ENCODE measurements at places on chromosomes 4 and X.

- DNase-seq, result no peak
These were observed 13.5 kb downstream of the STIM2 start for GRCh38 chr4:26874110-26874509.

DNA sequence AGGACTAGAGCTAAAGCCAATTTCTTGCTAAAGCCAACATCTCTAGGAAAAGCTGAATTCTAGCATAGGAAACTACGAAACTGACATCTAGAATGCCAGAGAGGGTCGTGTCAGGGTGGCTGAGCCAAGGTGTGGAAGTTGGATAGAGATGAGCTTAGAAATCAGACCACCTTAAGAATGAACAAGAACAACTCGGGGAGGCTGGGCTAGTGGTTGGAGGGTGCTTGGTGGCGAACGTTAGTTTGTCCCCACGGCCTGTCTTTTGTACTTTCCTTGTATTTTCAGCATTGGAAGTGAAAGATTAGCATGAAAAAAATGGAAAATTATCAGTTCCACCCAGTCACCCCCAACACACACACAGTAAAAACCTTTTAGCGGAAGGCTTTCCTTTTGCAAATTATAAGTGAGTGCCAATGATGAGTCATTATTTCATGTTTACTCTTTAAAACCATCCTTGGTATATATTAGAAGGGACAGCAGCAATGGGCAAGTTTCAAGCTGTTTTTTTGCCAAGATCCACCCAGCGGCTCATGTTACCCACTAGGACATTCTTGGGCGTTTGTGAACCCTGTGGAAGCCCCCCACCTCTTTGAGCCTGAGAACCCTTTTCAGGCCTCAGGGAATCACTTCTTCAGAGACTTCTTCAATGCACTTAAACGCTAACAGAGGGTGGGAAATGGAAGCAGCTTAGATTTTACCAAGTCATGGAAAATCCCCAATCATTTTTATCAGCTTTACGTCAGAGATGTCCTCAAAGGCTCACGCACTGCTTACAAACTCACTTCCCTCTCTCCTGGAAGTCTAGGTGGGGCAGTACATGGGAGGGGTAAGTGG lies 4.9 kb upstream of the PPEF1 start:
- peak; percentile 48 for DNase-seq

- peak; percentile 13 for DNase-seq
These were observed 201.8 kb downstream of the SOWAHB start for GRCh38 chr4:76696109-76696508.

- DNase-seq, result no peak
These were observed 70.3 kb downstream of the RAB28 start for GRCh38 chr4:13413729-13414437.

DNA sequence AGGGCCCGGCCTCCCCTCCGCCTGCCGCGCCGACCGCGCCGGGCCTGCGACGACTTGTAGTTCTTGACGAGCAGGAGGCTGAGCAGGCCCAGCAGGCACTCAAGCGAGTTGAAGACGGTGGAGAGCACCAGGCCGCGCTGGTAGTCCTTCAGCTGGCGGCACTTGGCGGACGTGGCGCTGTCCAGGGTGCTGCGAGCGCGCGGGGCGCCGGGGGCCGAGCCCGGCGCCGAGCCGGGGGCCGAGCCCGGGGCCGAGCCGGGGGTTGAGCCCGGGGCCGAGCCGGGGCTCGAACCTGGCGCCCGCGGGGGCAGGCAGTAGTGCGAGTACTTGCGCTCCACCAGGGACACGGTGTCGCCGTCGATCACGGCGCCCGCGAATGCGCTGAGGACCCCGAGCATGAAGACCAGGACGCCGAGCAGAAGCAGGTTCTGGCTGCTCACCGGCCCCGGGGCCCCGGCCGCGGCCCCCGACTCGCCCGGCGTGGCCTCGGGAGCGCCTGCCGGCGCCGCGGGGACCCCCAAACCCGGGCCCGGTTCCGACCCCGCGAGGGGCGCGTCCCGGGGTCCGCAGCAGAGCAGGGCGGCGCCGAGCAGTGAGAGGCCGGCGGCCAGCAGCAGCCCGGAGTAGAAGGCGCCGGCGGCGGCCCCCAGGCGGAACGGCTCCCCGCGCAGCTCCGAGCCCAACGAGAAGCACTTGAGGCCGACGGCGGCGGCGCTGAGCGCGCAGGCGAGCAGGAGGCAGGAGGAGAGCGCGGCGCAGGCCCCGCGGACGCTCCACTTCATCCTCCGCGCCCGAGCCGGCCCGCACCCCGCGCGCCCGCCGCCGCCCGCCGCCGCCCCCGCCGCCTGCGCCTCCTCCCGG lies 584 bp downstream of the TMEM271 start:
- no peak for DNase-seq

DNA sequence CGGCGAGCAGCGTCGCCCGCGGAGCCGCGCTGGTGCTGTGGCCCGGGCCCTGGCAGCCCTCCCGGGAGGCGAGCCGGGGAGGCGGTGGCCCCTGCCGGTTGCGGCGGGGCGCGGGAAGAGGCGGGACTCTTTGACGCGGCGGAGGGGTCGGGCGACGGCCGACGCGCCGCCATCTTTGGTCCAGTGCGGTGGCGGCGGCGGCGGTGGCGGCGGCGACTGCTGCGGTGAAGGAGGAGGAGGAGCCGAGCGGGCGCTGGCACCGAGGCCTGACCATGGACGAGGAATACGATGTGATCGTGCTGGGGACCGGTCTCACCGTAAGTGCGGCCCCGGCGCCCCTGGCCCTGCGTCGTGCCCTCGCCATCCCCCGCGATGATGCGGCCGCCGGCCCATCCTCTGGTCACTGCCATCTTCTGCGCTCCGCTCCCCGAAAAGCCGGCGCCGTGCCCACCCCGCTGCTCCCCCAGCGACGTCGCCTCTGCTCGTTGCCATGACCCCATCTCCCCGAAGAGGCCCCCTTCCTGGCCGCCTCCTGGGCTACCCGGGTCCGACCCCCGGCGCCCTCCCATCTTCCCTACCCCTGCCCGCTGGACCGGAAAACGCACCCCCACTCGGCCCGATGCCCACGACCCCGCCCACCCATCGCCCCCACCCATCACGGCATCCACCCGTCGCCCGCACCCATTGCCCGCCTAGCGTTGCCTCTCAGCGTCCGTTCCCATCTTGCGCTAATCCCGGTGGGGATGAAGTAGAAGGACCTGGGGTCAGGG lies at the start of gene GDI1:
GDI1 (plus strand) TSS at position 172 of the 770 bp plus-strand sequence; CDS start at position 273, 101 bp downstream.
- peak; percentile 28 for DNase-seq

DNA sequence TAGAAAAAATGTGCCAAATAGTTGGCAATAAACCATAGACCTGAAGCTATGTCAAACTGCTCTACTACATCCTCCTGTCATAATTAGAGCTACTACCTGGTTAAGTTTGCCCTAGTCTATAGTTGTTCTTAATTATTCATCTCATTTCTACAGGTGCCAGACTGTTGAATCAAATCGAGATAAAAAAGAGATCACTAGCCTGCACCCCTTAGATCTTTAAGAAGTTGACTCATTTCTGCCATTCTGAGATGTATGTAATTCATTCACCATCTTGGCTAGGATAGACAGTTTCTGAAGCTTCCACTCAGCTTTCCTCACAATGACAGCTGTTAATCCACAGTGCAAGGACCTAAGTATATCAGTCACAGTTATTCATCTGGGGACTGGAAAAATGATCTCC lies 452.1 kb upstream of the BOD1L1 start:
- DNase-seq, result no peak

DNA sequence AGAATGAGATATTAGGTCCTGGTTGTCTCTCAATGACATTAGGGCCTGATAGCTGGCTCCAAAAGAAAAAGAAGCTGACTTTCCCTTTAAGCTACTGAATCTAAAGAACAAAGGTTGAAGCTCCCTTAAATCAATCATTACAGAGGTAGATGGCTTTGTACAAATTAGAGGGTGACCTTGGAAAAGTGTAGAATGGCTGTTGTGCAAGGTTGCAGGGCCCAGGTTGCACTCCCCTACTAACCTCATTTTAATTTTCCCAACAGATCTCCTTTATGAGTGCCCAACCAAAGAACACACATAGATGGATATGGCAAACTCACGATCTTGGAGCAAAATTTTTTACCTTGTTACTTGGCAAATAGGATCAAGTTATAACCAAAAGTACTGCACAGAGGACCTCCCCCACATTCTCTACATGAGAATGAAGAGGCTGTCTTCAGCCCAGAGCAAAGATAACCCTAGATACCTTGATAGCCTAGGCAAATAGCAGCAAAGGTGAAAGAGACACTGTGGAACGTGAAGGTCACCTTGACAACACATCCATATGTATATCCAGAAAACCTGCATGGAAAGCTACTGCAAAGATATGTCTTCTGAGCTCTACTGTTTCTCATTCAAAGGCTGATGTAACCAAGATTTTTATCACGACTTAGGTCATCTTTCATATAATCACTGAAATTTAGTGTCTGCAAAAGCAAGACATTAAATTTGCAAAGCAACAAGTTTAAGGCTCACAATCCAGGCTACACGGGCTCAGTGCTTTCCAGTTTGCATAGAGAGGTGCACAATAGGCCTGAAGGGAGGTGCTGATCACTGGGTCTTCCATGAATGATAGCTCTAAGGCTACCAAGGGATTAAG lies 23.0 kb downstream of the KLB start:
- no peak for DNase-seq

- no peak for DNase-seq
These were observed 77.1 kb downstream of the DCTD start for GRCh38 chr4:182840108-182840507.

DNA sequence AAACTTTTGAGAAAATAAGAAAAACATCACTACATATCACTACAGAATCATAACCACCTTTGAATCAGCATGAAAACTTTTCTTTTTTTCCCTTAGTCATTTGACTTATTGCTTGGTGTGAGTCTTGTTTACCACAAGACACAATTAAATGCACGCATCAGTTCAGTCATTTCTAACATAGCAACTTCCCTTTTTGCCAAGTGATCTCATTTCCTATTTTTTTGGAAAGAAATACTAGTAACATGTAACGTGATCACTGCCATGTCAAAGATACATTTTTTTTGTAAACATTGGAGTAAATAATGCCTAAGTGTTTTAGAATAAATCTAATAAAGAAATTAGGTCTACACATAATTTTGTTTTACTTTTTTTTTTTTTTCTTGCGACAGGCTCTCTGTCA lies 5.1 kb upstream of the CXCL8 start:
- DNase-seq, result no peak

Measured in HT1080 (cell line).